ENCODE measurements at places on chromosomes 5 and 9. TPM values are rescaled to one million over a fixed set of nuclear protein-coding genes. Genes with fewer than 3 reads are reported as not detected.

PCAT7 gene
- 5.5 TPM for total RNA-seq

EIF4E1B gene
- not detected for total RNA-seq

ERAP2 gene
- total RNA-seq = not detected

EDIL3 gene
- 59.9 TPM for total RNA-seq
